ENCODE measurements at places on chromosomes 11 and 22. TPM values are rescaled to one million over a fixed set of nuclear protein-coding genes. Genes with fewer than 3 reads are reported as not detected.

DNA sequence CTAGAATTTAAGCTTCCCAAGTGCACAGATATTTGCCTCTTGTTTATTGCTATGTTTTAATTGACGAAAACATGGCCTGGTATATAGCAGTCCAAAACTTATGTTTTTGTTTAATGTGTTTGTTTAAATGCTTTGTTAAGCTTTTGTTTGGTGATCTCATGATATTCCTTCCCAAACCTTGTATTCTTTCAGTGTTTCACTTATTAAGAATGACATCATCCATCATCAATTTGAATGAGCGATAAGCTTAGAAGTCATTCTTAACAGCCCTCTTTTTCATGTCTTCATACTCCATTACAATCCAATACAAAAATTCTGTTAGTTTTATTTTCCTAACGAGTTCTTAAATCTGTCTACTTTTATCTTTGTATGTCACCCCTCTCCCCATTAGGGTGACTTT is 206.0 kb downstream of the DYNC2H1 start:
- DNase-seq, result no peak

DNA sequence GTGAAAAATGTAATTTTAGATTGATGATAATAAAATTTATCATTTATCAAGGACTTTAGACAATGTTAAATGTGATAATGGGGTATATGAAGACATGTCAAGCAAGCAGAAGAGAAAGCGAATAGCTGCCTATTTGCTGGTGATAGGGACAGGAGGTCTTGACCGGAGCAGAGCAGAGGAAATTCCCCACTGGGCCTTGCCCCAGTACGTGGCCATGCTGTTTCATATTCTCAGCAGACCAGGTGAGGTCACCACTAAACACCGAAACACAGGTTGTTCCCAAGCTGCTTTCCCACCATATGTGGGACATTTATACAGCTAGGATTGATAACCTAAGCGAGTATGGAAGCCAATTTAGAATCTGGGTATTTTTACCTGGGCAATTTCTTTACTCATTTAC is 1629.6 kb downstream of the FAM181B start:
- DNase-seq, result no peak

DNA sequence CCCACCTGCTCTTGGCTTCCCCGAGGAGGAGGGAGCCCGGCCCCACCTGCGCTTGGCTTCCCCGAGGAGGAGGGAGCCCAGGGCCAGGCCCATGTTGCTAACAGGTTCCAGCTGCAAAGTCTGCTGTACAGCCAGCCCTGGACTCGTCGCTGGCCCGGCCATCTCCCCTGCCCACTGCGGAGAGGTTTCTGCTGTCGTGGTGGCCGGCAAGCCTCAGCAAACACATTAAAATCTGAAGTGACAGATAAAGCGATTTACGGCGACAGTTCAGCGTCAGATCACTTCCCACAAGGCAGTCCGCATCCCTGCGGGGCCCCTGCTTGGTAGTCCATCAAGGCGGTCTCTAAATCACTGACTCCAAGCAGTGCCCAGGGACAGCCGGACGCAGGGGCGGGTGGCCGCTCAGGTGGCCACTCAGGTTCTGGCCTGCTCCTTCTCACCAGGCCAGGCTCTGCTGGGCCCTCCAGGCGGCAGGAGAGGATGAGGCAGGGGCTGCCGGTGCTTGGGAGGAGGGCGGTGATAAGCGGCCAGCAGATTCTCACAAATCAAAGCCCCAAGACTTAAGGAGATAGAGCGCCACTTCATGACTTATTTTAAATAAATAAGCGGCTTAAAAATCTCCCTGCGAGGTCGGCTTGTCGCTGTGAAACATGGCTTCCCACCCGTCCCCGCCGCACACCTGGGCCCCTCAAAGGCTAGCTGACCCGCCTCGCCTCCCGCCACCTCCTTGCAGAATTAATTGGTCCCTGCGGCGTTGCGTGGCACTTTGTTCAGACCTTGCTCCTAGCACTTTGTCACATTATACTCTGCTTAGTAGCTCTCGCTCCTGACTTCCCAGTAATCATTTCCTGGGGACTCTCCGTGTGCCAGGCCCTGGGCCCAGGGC is 21.1 kb downstream of the MACROD1 start:
- DNase-seq, result no peak

- peak; percentile 91 for DNase-seq
Observed at GRCh38 chr11:795634-796564, 2.2 kb downstream of the SLC25A22 start.

Gene OR8D4
- not detected for total RNA-seq

All from natural killer cell (primary cell).